ENCODE measurements at places on chromosomes 6 and 20.

DNA sequence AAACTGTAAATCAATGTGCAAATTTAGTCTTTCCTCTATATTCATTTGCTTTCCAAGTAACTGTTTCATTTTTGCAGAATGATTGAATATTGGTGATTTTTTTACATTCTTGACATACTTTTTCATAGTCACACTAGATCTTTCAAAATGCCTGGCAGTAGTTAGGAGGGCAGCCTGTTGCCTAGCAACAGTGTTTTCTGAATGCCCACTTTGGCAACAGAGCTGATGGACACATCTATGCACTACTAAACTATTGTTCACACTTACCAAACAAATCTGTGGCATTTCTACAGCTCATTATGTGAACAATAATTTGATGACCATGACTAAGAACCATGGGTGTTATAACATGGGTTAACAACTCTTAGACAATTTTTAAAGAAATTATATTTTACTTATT, 438.0 kb upstream of the IMPG1 start:
- no peak for DNase-seq

- DNase-seq = no peak
Measured at GRCh38 chr6:22043284-22043962, 253.4 kb downstream of the PRL start.

- no peak for DNase-seq
Measured at GRCh38 chr6:91782802-91783201, 1195.9 kb upstream of the MAP3K7 start.

- DNase-seq = peak; percentile 71
Measured at GRCh38 chr6:43724914-43725642, 37.5 kb upstream of the MRPS18A start.

- DNase-seq = peak; percentile 79
Measured at GRCh38 chr6:27894839-27895762, 17.1 kb downstream of the OR2B2 start.

GRCh38 chr6:37072526-37072925, 67.1 kb downstream of the FGD2 start:
- DNase-seq = no peak

GRCh38 chr6:166389119-166389518, 6.4 kb upstream of the MPC1 start:
- no peak for DNase-seq

DNA sequence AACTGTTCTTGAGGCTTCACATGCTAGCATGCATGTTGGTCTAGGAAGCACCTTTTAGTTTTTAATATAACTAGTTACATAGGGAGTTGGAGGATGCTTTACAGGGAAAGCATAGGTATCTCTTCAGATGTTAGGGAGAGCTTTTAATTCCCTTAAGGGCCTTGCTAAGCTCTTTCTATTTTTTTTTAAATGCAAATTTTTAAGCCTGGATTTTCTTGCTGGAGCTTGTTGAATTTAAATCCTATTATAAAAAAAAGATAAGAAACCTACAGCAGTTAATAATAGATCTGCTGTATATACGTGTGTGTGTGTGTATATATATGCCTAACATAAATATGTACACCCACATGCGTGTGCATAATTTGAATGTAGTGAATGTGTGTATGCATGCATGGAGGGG, 79.0 kb downstream of the FIG4 start:
- no peak for DNase-seq

GRCh38 chr20:13424174-13424833, 203.2 kb downstream of the ISM1 start:
- no peak for DNase-seq

- no peak for DNase-seq
Measured at GRCh38 chr6:28589234-28589956, 63.7 kb downstream of the GPX5 start.

DNA sequence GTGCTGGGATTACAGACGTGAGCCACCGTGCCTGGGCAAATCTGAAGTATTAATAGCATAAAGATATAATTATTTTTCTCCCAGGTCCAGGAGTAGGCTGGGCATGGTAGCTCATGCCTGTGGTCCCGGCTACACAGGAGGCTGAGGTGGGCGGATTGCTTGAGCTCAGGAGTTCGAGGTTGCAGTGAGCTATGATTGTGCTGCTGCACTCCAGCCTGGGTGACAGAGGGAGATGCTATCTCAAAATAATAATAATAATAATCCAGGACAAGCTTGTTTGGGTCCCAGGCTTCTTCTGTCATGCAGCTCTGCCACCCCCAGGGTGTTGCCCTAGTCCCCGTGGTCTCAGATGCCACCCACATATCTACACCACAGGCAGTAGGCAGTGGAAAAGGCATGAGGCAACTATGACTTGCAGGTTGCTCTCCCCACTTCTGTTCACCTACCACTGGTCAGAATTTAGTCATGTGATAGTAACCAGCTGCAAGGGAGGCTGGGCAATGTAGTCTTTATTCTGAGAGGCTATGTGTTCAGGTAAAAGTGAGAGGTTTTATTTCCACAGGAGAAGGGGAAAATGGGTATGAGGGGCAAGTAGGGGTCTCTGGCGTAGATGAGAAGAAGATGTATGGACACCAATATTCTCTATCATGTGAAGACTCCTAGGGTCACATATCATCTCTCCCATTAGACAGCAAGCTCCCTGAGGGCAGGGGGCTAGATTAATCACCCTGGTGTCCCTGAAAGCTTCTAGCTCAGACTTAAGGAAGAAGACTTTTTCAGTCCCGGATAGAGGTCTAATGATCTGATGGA, 25.7 kb downstream of the TCF15 start:
- no peak for DNase-seq

Data from CD4-positive, alpha-beta T cell treated with Interleukin-6 at 100 ng/mL for 8 hours (primary cell).